ENCODE measurements at places on chromosomes 2 and 18.

GRCh38 chr2:61419570-61419969, 51.3 kb downstream of the USP34 start:
- DNase-seq: no peak

DNA sequence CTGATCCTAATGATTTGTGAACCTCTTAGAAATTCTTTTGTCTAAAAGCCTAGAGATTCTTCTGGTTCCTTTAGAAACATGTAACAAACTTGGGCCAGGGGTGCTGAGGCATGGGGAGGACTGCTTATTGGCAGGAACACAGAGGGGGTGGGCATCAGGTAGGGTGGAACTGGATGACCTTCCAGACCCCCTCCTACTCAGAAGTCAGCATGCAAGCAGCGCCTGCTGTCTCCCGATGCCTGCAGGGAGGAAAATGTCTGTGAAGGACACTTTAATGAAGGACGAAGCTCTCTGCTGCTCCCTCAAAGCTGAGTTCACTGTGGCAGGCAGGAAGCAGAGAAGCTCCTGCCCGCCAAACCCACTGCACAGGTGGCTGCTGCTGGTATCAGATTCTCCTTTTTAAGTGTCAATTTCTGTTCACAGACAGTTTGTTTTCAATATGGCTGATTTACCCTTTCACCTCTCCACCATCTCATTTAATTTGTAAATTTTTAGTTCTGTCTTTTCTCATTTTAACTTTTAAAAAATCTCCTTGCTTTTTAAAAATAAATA, 19.4 kb downstream of the COA5 start:
- no peak for DNase-seq

- no peak for DNase-seq
These were observed 461.6 kb upstream of the CNTNAP5 start for GRCh38 chr2:123563515-123563914.

GRCh38 chr2:9045595-9045994, 42.1 kb upstream of the MBOAT2 start:
- no peak for DNase-seq

- DNase-seq: no peak
These were observed 74.7 kb upstream of the ETAA1 start for GRCh38 chr2:67322353-67323001.

- DNase-seq: no peak
These were observed 93.1 kb downstream of the TNFRSF11A start for GRCh38 chr18:62418258-62418657.

DNA sequence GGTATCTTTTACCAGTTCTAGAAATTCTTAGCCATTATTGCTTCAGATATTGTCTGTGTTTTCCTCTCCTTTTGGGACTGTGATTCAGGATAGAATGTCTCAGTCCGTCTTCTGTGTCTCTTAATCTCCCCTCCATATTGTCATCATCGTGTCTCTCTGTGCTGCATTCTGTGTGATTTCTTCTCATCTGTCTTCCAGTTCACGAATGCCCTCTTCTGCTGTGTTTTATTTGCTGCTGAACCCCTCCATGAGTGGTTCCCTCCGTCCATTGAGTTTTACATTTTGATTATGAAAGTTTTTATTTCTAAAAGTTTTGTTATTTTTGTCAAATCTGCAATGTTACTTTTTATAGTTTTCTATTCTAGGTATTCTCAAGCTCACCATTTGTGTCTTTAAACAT, 11.7 kb downstream of the D2HGDH start:
- DNase-seq: no peak

DNA sequence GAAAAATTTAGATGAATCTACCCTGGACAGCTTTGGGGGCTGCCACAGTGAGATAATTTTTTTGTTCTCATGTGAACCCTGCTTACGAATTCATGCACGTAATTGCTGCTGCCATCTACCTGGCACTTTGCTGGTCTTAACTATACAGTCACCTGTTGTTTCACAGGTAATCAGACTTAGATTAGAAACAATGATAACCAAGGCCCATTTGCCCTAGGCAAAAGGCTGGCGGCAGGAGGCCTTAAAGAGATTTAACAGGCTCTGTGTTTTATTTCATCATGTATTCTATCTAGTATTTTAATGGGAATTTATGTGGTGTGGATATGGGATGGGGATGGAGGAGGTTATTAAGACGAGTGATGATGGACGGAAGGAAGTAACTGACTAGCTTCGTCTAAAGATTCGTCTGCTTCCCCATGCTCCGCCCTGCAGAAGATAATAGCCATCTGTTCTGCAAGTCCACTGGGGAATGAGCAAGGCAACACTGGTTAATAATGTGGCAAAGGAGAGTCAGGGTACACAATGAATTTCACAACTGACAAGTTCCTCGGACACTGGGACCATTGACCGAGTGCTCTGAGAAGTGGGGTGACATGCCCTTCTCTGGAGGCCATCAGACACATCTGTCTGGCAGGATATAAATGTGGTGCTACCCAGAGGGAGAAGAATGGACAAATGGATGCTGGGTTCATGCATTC, 291.8 kb upstream of the TNP1 start:
- no peak for DNase-seq

- DNase-seq: no peak
These were observed 148.1 kb downstream of the EML6 start for GRCh38 chr2:54871457-54872107.

Data from activated CD4-positive, alpha-beta T cell treated with anti-CD3 and anti-CD28 coated beads, Interleukin-2, amount 50 U/mL, for 24 hours (primary cell).